ENCODE measurements at places on chromosomes 2 and 18. TPM values are rescaled to one million over a fixed set of nuclear protein-coding genes. Genes with fewer than 3 reads are reported as not detected.

DNA sequence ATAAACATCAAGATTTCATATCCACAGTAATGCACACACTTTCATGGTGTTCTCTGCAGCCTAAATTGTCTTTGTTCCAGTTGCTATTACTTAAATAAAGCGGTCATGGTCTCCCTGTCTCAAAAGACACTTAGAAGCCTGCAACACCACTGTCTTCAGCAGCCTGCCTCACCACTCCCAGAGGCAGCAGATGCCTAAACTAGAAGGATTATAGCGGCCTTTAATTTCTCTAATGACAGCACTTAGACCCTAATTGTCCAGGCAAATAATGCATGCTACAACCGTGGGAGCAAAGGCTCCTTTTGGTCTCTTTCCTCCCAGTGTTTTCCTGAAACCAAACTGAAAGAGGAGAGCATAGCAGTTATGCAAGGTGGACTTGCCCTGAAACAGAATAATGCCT is 248.8 kb upstream of the SLC39A10 start:
- no peak for DNase-seq

- peak; percentile 41 for DNase-seq
These were observed 237.8 kb upstream of the THSD7B start for GRCh38 chr2:136527560-136527959.

DNA sequence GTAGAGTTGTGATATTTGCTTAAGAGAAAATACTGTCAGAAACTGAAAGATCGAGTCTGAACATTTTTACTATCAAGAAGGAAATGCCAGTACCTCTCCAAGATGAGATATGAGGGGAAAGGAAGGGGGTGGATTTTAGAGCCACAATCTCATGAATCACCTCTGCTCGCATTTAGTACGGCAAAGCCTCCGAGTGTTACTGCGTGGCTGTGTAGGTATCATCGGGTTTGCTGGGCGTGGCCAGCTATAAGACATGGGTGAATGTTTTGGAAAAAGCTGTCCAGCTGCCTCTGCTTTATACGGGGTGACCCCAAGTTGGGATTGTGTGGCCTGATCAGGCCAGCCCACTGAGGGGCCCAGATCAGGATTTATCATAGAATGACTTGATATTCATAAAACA is 826.4 kb downstream of the SOCS6 start:
- DNase-seq, result no peak

- no peak for DNase-seq
These were observed 72.8 kb downstream of the UPP2 start for GRCh38 chr2:158174495-158174894.

DNA sequence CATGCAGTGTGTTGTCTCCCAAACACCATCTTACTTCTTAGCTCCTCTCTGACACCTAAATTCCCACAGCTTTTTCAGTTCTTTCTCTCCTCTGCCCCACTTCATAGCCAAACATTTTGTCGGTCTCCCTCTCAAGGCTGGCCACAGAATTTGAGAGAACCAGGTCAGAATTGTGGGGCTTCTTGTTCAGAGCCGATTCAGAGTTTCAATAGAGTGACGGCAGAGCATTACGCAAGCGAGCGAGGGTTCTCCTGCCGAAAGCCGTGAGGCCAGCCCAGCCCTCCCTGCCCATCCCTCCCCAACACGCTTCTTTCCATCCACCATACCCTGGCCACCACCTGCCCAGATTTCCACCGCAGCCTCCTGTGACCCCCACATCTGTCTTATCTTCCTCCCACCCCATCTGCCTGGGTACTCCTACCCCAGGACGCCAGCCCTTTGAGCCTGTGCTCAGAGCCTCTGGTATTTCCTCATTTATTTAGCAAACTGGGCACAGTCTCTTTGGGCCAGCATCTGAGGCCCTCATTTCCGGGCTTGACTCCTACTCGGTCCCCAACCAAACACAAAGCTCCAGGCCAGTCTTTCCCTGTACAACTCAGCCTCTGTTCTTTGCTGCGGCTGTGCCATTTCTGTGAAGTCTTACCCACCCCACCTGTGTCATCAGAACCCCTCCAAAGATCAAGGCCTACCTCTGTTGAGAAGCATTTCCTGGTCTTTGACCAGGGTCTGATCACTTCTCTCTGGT is 70.0 kb upstream of the MAP4K4 start:
- no peak for DNase-seq

- DNase-seq, result no peak
These were observed 14.2 kb downstream of the INO80D start for GRCh38 chr2:206071807-206072206.

GRCh38 chr2:239154971-239155805 is 245.6 kb downstream of the HDAC4 start:
- DNase-seq, result no peak

BCL11A gene
- not detected for total RNA-seq

RND3 gene
- not detected for total RNA-seq
